Peyer's patch (tissue), 4 donors: ENCODE measurements at places on chromosomes 4 and X. TPM values are rescaled to one million over a fixed set of nuclear protein-coding genes. Genes with fewer than 3 reads are reported as not detected.

DNA sequence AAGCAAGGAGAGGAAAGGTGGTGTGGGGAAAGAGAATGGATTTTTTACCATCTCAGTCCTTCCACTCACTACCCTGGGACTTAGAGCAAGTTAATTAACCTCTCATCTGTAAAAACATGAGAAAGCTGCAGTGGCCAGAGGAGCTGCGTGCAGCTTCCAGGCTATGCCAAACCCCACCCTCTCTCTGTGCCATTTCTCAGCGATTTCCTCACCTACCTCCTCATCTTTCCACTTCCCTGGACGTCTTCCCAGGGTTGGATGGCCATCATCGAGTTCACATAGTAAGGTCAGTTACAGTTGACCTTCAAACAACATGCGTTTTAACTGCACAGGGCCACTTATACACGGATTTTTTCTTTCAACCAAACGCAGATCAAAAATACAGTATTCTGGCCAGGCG, 64.3 kb downstream of the SMIM20 start:
- H3K27me3 ChIP-seq, result no peaks in the 10 kb centered on the region
- no peak for DNase-seq
- no peak overlapping the region for H3K27ac ChIP-seq
- no peak overlapping the region for H3K4me3 ChIP-seq
- no peaks in the 10 kb centered on the region for H3K4me1 ChIP-seq

GRCh38 chr4:165738571-165738970, 134.5 kb upstream of the TLL1 start:
- no peak for DNase-seq
- H3K27ac ChIP-seq, result no peak overlapping the region
- no peaks in the 10 kb centered on the region for H3K36me3 ChIP-seq
- no peaks in the 10 kb centered on the region for H3K4me1 ChIP-seq
- no peak overlapping the region for H3K4me3 ChIP-seq

Gene DIAPH2
- 27.6 TPM for total RNA-seq

- no peak overlapping the region for H3K27ac ChIP-seq
- no peaks in the 10 kb centered on the region for H3K4me1 ChIP-seq
- no peaks in the 10 kb centered on the region for H3K27me3 ChIP-seq
- no peaks in the 10 kb centered on the region for H3K36me3 ChIP-seq
- DNase-seq, result no peak
Observed at GRCh38 chr4:29711226-29711625, 1008.9 kb upstream of the PCDH7 start.

DNA sequence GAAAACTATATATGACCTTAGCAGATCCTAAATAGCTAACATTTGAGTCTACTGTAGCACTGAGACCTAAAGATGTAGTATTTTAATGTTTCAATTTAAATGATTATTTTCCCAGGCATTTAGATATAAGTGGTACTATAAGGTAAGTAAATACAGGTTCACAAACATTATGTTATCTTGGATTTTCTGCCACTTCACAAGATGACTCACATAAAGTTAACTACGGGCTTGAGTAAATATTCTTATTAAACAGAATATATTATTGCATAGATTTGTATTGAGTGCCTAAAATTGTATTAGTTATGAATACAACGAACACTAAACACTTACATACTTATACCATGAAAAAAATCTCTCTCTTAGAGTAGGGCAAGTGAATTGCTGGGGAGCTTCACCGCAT, 34.2 kb upstream of the VCX3B start:
- no peak for DNase-seq
- H3K27me3 ChIP-seq, result no peaks in the 10 kb centered on the region
- no peaks in the 10 kb centered on the region for H3K36me3 ChIP-seq
- no peak overlapping the region for H3K27ac ChIP-seq
- no peak overlapping the region for H3K4me3 ChIP-seq
- no peaks in the 10 kb centered on the region for H3K4me1 ChIP-seq

DNA sequence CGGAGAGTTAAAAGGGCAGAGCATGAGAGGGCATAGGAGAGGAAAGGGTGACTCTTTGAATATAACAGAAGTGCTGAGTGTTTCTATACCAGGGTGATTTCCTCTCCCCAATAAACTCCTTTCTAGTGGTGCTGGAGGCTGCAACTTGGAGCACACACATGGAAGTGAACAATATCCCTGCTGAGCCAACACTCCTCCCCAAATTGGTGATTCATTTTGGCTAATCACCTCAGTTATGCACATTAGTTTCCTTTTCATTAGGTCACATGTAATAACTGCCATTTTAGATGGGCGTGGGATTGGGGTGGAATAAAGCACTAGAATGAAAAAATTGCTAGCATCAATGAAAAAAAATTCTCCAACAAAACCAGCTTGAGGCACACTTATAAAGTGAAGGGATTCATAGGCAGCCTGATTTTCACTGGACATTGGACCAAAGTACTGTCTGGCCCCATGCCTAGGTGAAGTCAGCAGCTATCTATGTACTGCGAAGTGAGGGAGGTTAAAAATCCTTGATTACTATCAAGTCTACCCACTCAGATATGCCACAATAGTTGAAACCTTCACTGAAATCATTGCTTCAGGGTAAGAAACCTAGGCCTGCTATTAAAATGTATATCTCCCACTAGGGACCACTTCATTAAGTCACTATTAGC, 174.0 kb downstream of the GLUD2 start:
- H3K36me3 ChIP-seq, result no peaks in the 10 kb centered on the region
- no peaks in the 10 kb centered on the region for H3K4me1 ChIP-seq

DNA sequence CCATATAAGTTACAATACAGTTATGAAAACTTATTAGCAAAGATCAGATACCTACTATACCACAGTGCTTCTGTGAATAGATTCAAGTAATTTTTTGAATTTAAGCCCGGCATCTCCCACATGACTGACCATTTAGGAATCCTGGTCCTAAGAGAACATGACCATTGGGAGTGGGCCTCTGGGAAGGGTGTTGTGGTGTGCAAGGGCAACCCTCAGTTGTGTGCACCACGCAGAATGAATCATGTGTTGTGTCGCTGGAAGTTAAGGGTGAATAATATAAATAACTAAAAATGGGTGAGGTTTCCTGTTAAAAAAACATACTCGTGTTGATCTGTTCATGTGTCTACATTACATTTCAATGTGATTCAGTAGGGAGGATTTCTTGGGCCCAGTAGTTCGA, 15.5 kb downstream of the CPE start:
- no peaks in the 10 kb centered on the region for H3K36me3 ChIP-seq
- H3K4me1 ChIP-seq, result no peaks in the 10 kb centered on the region
- H3K4me3 ChIP-seq, result no peak overlapping the region
- no peaks in the 10 kb centered on the region for H3K27me3 ChIP-seq

Gene GPR143
- total RNA-seq, result not detected

DNA sequence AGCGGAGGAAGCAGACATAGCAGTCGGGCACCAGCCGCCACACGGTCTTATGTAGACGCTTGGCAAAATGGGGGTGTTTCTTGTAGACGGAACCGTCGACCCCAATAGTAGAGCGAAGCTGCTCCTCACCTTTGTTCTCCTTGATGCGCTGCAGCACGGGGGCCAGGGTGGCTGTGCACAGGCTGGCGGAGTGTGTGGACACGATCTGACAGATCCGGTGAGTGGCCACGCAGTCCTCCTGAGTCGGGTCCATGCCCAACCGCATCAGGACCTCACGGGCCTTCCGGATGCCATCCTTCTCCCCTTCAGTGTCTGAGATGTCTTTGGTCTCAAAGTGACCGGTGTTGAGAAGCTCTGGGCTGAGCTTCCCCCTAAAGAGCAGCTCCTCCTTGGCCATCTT, 153.0 kb downstream of the TENT5D start:
- H3K4me3 ChIP-seq, result no peak overlapping the region
- H3K27me3 ChIP-seq, result no peaks in the 10 kb centered on the region
- no peak overlapping the region for H3K27ac ChIP-seq
- no peak for DNase-seq
- no peaks in the 10 kb centered on the region for H3K4me1 ChIP-seq

- no peaks in the 10 kb centered on the region for H3K36me3 ChIP-seq
- no peak overlapping the region for H3K4me3 ChIP-seq
- no peak for DNase-seq
- no peaks in the 10 kb centered on the region for H3K27me3 ChIP-seq
Observed at GRCh38 chr4:123996718-123997510, 600.3 kb downstream of the SPRY1 start.

Gene IL2
- not detected for total RNA-seq

- no peak for DNase-seq
- no peak overlapping the region for H3K4me3 ChIP-seq
- H3K27me3 ChIP-seq, result no peaks in the 10 kb centered on the region
- H3K4me1 ChIP-seq, result no peaks in the 10 kb centered on the region
- no peaks in the 10 kb centered on the region for H3K36me3 ChIP-seq
- no peak overlapping the region for H3K27ac ChIP-seq
Observed at GRCh38 chrX:39773923-39774773, 323.6 kb downstream of the BCOR start.

- no peak for DNase-seq
- no peaks in the 10 kb centered on the region for H3K27me3 ChIP-seq
- H3K4me1 ChIP-seq, result no peaks in the 10 kb centered on the region
- H3K27ac ChIP-seq, result no peak overlapping the region
Observed at GRCh38 chr4:118410138-118410537, 57.3 kb upstream of the PRSS12 start.

Gene SLC39A8
- total RNA-seq, result 9.1 TPM

Gene ADH1C
- 76.4 TPM for total RNA-seq

DNA sequence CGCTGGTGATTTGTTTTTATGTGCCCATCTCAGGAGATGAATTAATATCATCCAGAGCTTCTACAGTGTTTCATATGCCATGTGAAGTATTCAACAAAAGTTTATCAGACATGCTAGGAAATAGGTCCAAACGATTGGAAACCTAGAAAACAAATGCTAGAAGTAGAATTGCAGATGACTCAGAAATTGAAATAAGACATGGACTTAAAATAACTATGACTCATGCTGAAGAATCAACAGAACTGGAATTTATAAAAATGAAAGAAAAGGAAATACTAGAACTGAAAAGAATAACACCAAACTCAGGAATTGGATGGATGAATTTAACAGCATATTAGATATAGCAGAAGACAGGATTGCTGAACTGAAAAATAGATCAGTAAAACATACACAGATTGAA, 172.7 kb upstream of the GIMD1 start:
- no peaks in the 10 kb centered on the region for H3K27me3 ChIP-seq
- no peaks in the 10 kb centered on the region for H3K36me3 ChIP-seq
- no peak overlapping the region for H3K27ac ChIP-seq
- no peak overlapping the region for H3K4me3 ChIP-seq
- no peaks in the 10 kb centered on the region for H3K4me1 ChIP-seq
- DNase-seq, result no peak

- no peaks in the 10 kb centered on the region for H3K4me1 ChIP-seq
- DNase-seq, result no peak
- no peak overlapping the region for H3K4me3 ChIP-seq
- H3K27me3 ChIP-seq, result no peaks in the 10 kb centered on the region
- no peak overlapping the region for H3K27ac ChIP-seq
Observed at GRCh38 chr4:95417531-95417930, 131.2 kb downstream of the UNC5C start.

DNA sequence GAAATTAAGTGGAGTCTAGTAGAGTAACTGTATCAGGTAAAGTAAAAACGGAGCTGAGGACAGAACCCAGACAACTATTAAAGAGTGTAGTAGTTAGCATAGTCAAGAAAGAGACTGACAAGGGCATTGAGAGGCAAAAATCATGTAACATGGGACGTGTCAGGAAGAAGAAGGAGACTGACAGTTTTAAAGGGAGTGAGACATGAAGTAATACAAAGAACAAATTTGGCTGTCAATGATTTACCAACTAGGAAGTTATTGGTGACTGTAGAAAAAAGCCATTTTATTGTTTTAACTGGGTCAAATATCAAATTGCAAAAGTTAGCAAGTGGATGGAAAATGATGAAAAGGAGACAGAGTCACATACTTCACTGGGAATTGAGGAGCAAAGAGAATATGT, 422.3 kb downstream of the MAPK10 start:
- DNase-seq, result no peak
- no peaks in the 10 kb centered on the region for H3K36me3 ChIP-seq
- H3K27ac ChIP-seq, result no peak overlapping the region
- H3K27me3 ChIP-seq, result no peaks in the 10 kb centered on the region
- H3K4me1 ChIP-seq, result no peaks in the 10 kb centered on the region

GRCh38 chr4:168131196-168131595, 38.9 kb downstream of the ANXA10 start:
- H3K27me3 ChIP-seq, result no peaks in the 10 kb centered on the region
- H3K4me3 ChIP-seq, result no peak overlapping the region
- no peak overlapping the region for H3K27ac ChIP-seq
- DNase-seq, result no peak
- no peaks in the 10 kb centered on the region for H3K36me3 ChIP-seq
- H3K4me1 ChIP-seq, result no peaks in the 10 kb centered on the region

- no peak overlapping the region for H3K27ac ChIP-seq
- H3K27me3 ChIP-seq, result no peaks in the 10 kb centered on the region
- no peaks in the 10 kb centered on the region for H3K36me3 ChIP-seq
- no peaks in the 10 kb centered on the region for H3K4me1 ChIP-seq
- no peak for DNase-seq
- no peak overlapping the region for H3K4me3 ChIP-seq
Observed at GRCh38 chr4:30875658-30876269, 155.6 kb downstream of the PCDH7 start.
